ENCODE measurements at places on chromosomes 16 and 17.
A peak's percentile ranks its signal among the peaks of the same experiment; 100 is the strongest.

DNA sequence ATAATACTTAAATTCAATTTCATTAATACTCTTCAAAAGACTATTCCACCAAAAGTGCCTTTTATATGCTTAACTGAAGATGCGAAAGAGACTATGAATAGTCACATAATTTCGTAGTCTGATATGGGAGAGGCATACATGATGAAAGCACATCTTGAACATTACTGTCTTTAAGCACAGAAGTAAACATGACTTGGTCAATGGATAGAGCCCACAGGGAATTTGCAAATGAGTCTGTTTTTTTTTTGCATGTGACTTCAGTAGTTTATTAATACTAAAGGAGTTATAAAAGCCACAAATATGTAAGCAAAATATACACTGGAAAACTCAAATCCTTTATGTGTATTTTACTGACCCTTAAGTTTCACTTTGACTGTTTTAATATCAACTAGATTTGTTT, 15.9 kb downstream of the ADPRM start:
- no peak for DNase-seq

DNA sequence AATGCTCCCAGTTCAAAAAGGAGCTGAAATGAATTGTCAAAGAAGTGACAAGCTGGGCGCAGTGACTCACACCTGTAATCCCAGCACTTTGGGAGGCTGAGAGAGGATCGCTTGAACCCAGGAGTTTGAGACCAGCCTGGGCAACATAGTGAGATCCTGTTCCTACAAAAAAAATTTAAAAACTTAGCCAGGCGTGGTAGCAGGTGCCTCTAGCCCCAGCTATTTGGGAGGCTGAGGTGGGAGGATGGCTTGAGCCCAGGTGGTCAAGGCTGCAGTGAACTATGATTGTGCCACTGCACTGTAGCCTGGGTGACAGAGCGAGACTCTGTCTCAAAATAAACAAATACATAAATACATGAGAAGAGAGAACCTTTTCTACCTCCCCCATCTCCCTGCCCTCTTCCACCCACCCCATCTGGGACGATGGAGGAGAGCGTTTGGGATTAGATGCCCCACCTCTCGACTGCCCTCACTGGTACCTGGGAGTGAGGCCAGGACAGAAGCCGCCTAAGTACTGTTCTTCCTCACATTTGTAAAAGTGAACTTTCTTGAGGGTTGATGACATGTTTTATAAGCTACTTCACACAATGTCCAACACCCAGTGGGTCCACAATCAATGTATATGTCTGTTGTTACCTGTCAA, 2.4 kb downstream of the IL4R start:
- DNase-seq, result no peak

DNA sequence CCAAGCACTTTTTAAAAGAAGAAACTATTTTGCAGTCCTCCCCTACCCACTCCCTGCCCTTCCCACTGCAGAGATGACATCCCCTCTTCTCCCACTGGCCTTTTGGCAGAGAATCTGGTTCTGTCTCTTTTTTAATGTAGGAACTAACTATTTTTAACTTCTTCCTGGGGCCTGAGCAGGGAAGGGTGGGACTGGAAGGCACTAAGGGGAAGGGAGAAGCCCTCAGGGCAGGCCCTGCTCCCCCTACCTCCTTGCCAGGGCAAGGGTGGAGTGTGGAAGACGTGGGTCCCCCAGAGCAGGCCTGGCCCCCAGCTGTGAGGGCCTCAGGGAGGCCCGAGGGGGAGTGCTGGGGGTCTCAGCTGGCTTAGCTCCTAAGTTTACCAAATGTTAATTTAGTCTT, 19.5 kb downstream of the UNC13D start:
- no peak for DNase-seq

DNA sequence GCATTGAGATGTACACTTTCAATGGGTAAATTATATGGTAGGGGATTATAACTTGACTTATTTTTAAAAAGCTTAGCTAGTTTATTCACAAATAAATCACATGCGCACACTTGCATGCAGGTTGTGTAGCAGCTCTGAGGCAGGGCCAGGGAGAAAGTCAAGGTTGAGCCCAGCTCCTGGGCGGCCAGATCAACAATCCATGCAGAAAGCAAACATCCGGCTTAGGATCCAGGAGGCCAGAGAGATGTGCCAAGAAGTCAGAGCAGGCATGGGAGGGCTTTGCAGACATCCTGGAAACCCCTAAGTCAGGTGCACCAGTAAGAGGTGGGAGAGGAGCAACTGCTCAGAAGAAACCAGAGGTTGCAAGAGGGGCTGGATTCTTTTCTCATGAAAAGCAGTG, 186.5 kb downstream of the AXIN2 start:
- DNase-seq, result no peak

GRCh38 chr17:74870512-74870911, 2.3 kb downstream of the FDXR start:
- DNase-seq, result no peak

DNA sequence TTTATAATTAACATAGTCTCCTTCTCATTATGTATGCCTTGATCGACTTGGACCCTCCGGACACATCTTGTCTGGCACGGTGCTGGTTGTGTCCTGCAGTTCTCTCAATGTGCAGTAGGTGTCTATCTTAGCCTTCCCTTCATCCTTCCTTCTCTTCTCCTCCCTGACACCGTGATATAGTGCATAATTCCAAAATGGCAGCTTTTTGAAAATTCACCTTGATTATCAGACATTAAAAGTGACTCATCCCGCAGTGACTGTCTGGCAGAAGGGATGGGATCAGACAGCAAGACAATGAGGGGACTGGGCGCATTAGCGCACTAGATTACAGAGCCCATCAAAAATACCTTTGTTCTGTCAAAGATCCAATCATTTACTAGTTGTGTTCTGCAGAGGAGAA, 70.0 kb upstream of the PMFBP1 start:
- no peak for DNase-seq

DNA sequence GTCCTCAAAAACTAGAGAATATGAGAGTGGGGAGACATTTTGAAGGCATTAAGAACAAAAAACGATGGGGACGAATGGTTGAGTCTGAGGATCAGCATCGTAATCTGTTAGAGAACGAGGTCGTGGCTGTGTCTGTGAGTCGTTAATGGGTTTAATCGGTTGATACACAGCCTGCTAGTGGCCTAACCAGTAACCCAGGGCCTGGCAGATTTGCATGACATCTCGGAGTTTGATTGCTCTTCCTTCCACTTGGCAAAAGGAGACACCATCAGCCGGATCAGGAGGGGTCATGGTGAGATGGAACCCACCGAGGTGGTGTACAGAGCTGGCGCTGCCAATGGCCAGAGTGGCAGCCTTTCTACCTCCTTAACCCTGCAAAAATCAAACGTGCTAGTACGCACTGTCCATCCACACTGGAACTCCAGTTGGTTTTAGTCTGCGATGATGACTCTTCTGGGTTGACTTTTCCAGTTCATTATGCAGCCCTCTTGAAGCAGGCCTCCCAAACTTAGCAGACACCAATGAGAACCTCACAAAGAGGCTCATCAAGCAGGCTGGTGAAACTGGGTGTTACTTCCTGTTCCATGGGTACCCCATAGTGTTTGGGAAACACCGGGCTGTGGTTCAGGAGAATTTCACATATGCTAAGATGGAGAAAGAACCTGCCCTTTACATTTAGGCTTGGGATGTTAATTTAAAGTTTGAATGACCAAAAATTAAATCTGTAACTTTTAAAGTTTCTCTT, 4.1 kb downstream of the HS3ST3B1 start:
- no peak for DNase-seq

GRCh38 chr16:49424961-49425360, 51.4 kb downstream of the C16orf78 start:
- no peak for DNase-seq

GRCh38 chr17:42629411-42630009, 20.0 kb downstream of the TUBG1 start:
- DNase-seq, result no peak

DNA sequence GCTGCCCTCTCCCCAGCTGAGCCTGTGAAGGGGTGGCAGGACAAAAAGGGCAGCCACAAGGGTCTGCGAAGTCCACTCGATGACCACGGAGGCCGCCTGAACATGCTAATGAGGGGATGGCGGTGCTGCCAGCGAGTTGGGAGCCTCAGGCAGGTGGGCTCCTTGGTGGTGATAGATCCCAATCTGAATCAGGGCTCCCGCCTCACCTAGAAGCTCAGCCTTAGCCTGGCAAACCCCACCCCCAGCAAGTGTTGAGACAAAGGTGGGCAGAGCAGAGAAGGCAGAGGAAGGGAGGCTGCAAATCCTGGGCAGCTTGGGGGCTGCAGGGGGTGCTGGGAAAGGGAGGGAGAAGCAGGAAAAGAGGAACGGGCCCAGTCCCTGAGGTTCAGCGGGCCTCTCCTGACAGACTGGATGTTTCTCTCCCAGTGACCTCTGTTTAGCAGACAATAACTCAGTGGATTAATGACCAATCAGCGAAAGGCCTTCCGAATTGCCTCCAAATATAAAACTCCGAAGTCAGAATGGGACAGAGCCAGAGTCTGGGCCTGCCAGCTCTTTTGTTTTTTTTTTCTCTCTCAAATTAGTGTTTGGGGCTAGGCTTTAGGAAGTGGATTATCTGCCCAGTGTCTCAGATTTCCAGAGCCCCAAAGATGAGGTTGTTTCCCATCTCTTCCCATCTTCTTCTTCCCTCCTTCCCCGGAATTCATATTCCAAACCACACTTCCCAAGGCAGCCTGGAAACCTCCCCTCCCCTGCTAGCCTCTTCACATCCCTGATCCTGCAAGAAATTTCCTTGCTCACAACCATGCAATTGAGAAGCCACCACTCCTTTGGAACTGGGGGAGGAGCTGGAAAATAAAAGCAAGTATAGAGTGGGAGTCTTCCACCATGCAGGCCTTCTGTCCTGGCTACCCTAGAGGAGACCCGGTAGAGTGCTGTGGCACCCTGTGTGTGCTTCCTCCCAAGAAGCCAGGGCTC, 15.2 kb upstream of the HOXB2 start:
- DNase-seq, result no peak

- peak; percentile 61 for DNase-seq
Observed at GRCh38 chr17:40331743-40332641, 23.0 kb downstream of the RARA start.

- no peak for DNase-seq
Observed at GRCh38 chr16:16868727-16869126, 489.8 kb downstream of the NPIPA7 start.

GRCh38 chr17:57174591-57174990, 81.7 kb upstream of the MSI2 start:
- DNase-seq, result no peak
